ENCODE measurements at places on chromosomes 12 and 14.

DNA sequence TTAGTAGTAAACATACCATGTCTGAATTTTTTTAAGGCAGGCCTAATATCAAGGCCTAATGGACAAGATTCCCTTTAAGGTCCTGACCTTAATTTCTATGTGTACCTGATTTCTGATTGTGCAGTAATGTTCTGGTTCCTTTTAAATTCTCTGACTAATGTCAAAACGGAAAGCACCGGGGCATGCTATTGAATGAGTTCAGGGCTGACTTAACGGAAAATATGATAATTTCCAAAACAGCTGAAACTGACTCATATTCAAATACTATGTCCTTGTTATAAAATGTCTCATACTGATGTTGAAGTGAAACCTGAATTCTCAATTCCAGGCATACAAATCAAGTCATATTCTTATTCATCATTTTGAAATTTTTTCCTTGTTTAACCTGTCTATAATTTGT lies 6.7 kb downstream of the TAS2R43 start:
- DNase-seq, result no peak

DNA sequence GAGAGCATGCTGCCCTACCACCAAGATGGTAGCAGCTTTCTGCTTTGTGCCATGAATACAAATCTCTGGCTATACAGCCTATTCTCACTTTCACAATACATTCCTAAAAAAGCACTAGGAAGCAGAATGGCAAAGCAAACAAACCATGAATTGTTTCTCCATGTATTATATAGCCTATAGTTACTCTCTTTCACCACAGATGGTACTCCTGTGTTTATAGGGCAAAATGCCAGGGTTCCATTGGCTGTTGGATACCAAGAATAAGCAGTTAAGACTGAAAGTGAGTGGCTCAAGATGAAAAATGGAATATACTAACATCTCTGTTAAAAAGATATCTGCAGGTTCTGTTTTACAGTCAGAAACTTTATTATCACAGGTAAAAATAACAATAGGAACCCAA lies 11.1 kb downstream of the ARF3 start:
- no peak for DNase-seq

DNA sequence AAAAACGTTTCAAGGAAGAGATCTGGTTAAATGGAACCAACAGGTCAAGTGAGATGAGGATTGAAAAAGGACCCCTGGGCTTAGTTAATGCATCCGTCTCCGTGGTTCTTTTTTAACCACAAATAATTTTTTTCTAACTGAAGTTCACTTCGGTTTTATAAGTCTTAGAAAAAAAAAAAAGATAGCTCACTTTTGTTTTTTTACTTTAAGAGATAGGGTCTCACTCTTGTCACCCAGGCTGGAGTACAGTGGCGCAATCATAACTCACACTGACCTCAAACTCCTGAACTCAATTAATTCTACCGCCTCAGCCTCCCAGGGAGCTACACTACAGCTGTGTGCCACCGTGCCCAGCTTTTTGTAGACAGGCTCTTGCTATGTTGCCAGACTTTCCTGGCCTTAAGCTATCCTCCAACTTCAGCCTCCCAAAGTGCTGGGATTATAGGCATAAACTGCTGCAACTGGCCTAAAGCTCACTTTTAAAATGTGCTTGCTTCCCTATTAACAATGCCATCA lies 11.8 kb downstream of the HNRNPC start:
- no peak for DNase-seq

- DNase-seq, result no peak
Observed at GRCh38 chr12:666766-667308, 3.6 kb upstream of the NINJ2 start.

DNA sequence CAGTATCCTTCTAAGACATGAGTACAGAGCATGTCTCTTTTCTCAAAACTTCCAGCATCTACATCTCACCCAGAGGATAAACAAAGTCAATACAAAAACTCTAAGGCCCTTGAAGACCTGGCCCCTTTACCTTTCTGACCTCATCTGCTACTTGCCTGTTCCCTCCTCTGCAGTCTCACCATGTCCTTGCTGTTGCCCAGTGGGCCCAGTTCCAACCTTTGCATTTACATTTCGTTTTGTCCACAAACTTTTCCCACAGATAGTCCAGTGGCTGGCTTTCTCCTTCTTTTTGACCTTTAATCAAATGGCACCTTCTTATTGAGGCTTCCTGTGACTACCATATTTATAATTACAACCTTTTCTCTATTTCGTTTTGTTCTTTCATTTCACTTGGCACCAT lies 1.6 kb downstream of the IRAK4 start:
- no peak for DNase-seq

DNA sequence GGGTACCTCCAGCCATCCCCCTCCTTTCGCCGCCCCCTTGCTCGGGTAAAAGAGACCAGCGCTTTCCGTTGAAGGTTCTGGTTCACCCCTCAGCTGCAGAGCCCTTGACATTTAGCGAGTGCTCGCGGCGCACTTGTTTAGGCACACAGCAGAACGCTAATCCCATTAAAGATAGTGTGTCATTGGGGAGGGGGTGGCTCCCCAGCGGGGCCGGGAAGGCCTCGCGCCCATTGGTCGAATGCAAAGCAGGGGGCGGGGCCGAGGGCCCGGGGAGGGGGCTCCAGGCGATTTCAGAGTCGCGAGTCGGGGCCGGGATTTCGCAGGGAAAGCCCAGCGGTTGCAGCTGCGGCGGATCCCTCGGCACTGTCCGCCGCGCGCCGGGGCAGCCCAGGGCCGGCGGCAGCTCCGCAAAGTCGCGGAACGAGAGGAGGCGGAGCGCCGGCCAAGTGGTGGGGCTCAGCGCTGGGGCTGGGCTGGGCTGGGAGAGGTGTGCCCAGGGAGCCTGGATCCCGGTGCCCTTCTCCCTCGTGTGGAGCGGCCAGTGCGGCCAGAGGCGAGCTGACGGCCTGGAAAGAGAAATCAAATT lies 122.9 kb downstream of the TSPAN9 start:
- DNase-seq, result no peak

GRCh38 chr12:123058481-123058880 lies 78.0 kb downstream of the ARL6IP4 start:
- no peak for DNase-seq

DNA sequence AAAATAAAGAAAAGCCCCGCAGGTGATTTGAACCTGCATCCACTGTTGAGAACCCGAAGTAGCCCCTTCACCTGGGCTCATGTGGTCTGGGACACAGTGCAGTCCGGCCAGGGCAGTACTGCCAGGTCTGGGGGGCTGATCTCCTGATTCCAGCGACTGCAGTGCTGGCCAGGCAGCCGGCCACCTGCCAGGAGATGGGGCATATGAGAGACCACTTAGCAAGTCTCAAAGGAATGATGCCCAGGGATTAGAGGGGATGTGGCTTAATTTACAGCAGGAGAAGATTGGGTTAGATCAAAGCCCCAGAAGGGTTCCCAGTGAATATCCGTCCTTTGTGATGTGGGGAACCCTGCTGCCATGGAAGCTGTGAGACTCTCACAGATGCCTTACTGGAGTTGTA lies 113.3 kb downstream of the PRMT8 start:
- DNase-seq, result no peak

DNA sequence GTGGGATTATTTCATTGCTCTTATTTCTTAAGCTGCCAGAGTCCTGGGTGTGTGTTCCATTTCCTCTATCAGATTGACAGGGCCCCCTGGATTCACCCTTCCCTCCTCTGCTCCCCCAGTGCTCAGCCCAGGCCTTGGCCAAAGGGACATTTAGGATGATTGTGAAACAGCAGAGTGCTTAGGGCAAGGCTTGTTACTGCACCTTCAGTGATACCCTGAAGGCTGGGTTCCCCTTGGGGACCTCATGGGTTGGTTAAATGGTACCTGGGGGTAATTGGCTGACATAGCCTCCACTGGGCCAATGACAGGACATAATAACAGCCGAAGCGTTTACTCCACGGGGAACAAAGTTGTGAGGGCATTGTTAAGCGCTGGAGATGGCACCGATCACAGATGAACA lies 1.3 kb upstream of the KRT72 start:
- no peak for DNase-seq
